Mammary epithelial cell (primary cell): ENCODE measurements at places on chromosomes 3 and 15.
A peak's percentile ranks its signal among the peaks of the same experiment; 100 is the strongest.

GRCh38 chr3:145272684-145273083 is 888.3 kb downstream of the PLOD2 start:
- DNase-seq, result no peak

GRCh38 chr15:64072812-64073211 is 20.8 kb downstream of the CIAO2A start:
- no peak for DNase-seq

- DNase-seq, result no peak
These were observed 106.3 kb downstream of the LRRK1 start for GRCh38 chr15:101025501-101025885.

DNA sequence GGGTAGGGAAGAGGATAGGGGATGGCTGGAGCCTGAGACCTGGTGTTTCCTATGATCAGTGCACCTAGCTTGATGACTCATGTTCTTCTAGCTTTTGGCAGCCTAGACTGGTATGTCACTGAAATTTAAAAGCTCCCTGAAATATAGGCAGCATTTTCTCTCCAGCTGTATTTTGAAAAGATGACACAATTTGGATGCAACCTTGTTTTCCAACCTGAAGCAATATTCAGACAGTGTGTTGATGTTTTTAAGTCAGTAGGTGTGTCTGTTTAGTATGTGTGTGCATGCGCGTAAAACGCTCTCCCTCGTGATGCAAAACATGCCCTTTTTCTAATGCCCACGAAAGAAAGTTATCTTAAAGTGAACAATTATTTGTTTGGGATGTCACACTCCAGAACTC is 58.5 kb downstream of the RPL22L1 start:
- peak; percentile 79 for DNase-seq

DNA sequence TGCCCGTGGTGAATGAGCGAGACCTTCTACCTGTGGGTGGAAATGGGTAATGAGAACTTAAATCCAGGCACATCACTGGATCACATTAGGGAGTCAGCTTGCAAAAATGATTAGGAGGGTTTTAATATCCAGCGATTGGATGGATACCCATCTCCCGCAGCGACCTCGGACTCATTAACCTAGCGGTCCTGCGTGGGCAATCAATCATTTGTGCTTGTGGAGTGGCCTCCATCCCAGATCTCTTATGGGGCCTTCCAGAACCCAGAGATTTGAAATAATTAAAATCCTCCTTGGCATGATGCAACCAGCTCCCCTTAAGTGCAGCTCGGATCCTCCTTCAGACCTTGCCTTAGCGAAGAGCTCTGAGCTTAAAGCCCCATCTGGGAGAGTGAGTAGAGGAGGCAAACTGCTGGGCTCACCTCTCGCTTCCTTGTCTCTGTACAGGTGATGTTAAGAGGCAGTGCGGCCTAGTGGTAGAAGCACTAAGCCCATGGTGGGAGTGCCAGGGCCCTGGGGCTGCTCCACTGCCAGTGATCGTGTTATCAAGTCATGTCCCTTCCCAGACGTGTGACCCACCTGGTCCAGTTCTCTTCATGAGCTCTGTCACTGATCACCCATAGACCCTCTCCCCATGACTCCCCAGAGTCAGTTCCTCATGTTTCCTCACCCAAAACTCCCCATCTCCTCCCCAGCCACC is 285.2 kb upstream of the TLE3 start:
- no peak for DNase-seq

DNA sequence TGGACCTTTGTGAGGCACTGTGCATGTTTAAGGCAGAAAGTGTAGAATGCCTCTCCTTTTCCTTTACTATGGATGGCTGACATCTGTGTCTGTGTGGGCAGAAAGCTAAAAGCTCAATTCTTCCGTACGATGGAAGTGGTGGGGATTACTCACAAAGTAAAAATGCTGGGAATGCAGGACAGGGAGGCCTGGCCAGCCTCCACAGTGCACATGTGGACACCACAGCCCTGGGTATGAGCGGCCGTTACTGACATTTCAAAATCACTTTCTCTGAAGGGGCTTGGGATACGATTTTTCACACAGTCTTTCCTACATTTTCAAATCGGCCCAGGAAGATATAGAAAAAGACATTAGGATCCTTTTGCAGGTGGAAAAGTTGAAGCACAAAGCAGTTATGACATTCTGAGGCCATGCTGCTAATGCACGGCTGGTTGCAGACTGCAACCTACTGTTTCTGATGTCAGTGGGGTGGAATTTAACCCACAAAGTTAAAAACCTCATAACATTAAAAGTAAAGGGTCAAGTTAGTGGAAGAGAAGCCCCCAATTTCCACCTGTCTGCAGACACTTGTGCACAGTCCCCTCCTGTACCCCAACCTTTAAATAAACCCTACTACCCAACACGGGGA is 27.9 kb downstream of the EHD4 start:
- peak; percentile 77 for DNase-seq

- no peak for DNase-seq
These were observed 841 bp downstream of the SLC6A20 start for GRCh38 chr3:45795509-45795881.

- DNase-seq, result no peak
These were observed 9.5 kb upstream of the SLC6A6 start for GRCh38 chr3:14392803-14393319.

GRCh38 chr3:106530367-106530766 is 661.6 kb upstream of the CBLB start:
- no peak for DNase-seq

DNA sequence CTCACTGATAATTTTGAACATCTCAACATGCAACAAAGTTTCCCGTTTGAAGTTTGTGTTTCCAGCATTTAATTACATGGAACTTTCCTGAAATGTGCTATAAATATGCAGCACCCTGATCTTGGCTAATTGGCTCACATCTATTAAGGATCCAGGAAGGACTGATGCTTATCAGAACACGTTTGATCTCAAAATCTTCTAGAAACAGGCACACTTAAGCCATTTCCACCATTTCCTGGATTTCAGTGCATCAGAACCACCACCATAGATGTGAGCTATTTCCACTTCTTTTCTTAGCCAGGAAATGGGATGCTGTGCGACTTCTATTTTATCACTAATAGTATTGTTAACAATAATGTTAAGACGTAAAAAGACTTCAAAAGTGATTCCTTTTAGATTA is 228.9 kb downstream of the FEZF2 start:
- no peak for DNase-seq

GRCh38 chr3:102141096-102141927 is 292.0 kb downstream of the NFKBIZ start:
- no peak for DNase-seq

DNA sequence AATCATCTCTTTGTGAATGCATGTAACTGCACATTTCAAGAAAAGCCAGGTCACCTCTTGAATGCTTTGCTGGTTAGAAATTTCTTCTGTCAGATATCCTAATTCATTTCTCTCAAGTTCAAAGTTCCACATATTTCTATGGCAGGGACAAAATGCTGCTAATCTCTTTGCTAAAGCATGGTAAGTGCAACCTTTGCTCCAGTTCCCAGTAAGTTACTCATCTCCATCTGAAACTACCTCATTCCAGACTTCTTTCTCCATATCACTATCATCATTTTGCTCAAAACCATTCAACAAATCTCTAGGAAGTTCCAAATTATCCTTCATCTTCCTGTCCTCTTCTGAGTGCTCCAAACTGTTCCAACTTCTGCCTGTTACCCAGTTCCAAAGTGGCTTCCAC is 230.6 kb downstream of the ZMAT3 start:
- DNase-seq, result no peak
